Lung microvascular endothelial cell (primary cell): ENCODE measurements at places on chromosomes 3 and 15. TPM values are rescaled to one million over a fixed set of nuclear protein-coding genes. Genes with fewer than 3 reads are reported as not detected.

TERB2 gene
- total RNA-seq = not detected in 2 replicates

PLCL2 gene
- total RNA-seq = 9.2 and 9.9 TPM in 2 replicates

CPA3 gene
- under 0.01 TPM in 1 of 2 replicates, not detected in the other for total RNA-seq

DNA sequence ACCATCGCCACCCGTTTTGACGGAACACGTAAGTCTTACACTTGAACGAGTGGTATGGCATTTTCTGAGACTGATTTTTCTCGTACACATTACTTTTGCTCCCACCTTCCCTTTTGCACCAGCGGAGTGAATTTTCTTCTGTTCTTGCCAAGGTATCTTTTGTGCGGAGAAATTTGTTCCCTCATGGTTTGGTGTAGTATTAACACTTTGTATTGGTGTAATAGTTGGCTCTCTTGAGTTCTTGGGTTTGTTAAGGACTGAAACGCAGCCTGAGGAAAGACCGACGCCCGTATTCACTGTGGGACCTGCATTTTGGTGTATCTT is 420 bp downstream of the KCNH8 start:
- DNase-seq = no peak

DNA sequence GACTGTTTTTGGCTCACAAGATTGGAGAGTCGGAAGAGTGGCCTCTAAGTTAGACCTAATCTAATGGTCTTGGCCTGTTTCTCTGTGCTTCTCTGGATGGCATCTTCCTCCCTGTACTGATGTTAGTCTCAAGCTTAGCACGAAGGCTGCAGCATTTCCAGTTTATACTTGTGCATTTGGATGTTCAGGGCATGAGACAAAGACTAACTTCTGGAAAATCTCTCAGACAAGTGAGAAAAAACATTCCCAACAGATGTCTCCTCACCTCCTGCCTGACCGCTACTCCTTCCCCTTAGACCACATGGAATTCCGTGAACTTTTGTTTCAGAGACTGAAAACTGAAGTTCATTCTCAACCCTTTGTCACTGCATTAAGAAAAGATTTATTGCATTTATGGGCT is 410.8 kb upstream of the MCTP2 start:
- no peak for DNase-seq

DNA sequence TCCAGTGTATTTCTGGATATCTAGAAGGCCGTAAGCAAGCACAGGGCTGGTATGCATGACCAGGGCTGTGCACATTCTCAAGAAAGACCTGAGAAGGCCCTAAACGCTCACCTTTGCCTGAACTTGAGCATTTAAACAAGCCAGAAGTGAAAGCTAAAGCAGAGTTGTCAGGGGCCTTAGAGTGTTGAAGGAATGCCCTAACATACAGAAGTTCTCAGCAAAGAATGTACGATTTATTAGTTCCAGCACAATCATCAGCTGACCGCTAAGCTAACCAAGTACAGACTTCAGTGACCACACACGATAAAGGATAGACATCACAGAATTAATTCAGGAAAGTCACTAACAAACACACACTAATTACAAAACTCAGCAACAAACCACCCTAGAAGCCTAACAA is 8.7 kb downstream of the HLTF start:
- DNase-seq = no peak

- DNase-seq = no peak
Observed at GRCh38 chr3:26312816-26313215, 309.8 kb upstream of the LRRC3B start.
